Bronchial epithelial cell (primary cell): ENCODE measurements at places on chromosomes 7 and 10. TPM values are rescaled to one million over a fixed set of nuclear protein-coding genes. Genes with fewer than 3 reads are reported as not detected.

GRCh38 chr10:1316121-1316808 lies 260.1 kb downstream of the WDR37 start:
- no peak for DNase-seq

The ADAMTS14 gene
- under 0.01 and 0.26 TPM in 2 replicates for total RNA-seq

The CCT6A gene
- total RNA-seq: 254 and 371 TPM in 2 replicates

The CACNB2 gene
- 0.13 TPM in 1 of 2 replicates, not detected in the other for total RNA-seq

DNA sequence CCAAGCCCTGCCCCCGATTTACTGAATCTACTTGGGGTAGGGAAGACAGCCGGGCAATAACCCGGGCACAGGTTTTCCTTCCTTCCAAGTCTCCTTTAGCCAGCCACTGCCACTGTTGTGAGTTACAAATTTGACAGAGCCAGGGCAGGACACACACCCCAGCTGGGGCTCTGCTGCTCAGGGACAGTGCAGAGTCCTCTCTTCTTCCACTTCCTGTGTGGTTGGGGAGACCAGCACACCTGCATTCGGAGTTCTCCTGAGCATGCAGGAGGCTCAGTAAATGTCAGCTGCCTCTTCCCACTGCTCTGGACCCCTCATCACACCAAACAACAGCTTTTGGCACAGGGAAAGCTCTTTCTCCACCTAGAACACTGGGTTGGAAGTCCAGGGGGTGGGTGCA lies 21.3 kb downstream of the CHST15 start:
- no peak for DNase-seq

- no peak for DNase-seq
Observed at GRCh38 chr7:100819586-100819985, 7.7 kb downstream of the EPHB4 start.

GRCh38 chr7:158564663-158565035 lies 23.0 kb downstream of the PTPRN2 start:
- no peak for DNase-seq

GRCh38 chr7:78395298-78396036 lies 596.9 kb downstream of the PHTF2 start:
- DNase-seq: no peak

GRCh38 chr7:157339777-157340677 lies 3.2 kb downstream of the DNAJB6 start:
- DNase-seq: peak; percentile 65

The THAP5 gene
- 21.1 and 23.2 TPM in 2 replicates for total RNA-seq

GRCh38 chr7:44964384-44964830 lies 14.4 kb downstream of the MYO1G start:
- no peak for DNase-seq

- DNase-seq: no peak
Observed at GRCh38 chr7:153628825-153629224, 423.4 kb upstream of the DPP6 start.

The ACTL6B gene
- not detected in 2 replicates for total RNA-seq

The BMPER gene
- 0.13 and 0.26 TPM in 2 replicates for total RNA-seq

- DNase-seq: no peak
Observed at GRCh38 chr10:100740476-100741377, 4.7 kb upstream of the PAX2 start.

DNA sequence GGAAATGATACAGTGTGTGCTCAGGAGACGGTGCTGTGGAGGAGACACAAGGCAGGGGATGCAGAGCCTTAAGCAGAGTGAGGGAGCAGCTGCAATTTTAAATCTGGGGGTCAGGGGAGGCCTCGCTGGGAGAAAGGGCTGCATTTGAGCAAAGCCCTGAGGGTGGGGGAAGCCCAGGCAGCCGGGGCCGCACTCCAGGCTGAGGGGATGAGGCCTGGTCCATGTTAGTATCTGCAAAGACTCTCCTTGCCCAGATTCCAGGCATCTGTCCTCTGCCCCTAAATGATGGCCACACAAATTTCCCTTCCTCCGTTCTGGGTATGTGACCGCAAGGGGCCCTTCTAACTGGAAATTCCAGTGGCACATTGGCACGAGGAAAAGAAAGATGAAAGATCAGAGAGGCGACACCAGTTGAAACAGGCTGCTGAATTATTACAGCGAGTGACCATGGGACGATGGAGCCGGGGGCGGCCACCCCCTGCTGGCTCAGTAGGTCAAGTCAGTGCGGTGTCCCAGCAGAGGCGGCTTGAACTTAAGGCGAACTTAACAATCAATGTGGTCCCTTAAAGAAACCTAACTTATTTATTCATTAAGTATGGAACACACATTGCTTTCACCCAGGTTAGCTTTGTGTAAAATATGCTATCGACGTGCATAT lies 62.3 kb upstream of the KAT6B start:
- no peak for DNase-seq

The HOXA5 gene
- total RNA-seq: not detected in 2 replicates

The PRPS1L1 gene
- total RNA-seq: not detected in 2 replicates
